T-helper 2 cell (primary cell): ENCODE measurements at places on chromosomes 16 and 17.
A peak's percentile ranks its signal among the peaks of the same experiment; 100 is the strongest.

DNA sequence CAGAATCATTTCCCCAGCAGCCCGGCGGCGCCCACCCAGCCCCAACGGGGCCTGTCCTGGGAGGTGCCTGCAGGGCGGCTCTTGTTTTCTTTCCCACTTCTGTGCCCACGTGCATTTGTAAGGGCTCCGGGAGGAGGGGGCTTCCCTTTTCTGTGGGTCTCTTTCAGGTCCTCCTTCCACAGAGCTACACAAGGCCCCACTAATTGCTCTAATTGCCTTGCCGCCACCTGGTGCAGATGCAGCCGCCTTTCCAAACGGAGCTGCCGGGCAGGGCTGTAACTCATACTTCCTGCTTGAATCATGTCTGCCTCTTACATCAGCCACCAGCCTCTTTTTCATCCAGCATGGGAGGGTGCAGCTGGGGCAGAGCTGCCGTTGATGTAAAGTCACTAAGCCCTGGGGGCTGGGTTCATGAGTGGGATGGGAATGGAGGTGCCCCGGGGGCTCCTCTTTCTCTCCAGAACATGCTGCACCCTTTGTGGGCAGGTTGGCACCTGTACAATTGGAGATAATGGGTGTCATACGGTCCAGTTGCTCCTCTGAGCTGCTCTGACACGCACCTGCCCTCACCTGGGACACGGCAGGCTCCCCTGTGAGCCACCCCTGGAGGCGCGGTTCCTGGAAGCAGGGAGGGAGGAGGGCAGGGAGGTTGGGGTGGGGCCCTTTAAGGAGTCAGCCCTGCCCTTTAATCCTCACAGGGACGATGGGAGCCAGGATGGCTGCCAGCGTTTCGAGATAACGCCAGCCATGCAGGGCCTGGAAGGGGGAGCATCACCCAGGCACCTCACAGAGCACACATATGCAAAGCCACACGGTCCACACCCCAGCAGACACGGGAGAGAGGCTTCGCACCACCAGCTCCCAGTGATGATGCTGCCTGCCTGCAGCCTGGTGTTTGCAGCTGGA is 41.1 kb upstream of the KLHDC4 start:
- DNase-seq, result peak; percentile 46

DNA sequence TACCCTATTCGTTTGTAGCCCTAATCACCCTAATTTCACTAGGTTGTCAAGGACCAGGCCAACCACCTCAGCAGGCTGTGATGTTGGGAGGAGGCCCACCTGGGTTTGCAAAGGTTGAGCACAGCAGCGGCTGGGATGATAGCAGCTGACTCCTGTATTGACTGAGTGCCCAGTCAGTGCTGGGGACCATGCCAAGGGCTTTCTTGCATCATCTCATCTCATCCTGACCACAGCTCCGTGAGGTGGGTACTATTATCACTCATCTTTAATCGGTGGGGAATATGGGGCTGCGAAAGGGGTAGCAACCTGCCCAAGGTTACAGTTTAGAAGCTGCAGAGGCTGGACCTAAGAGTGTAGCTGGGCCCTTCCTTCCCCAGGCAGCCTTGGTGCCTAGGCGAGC is 11.7 kb downstream of the ATPAF2 start:
- no peak for DNase-seq

DNA sequence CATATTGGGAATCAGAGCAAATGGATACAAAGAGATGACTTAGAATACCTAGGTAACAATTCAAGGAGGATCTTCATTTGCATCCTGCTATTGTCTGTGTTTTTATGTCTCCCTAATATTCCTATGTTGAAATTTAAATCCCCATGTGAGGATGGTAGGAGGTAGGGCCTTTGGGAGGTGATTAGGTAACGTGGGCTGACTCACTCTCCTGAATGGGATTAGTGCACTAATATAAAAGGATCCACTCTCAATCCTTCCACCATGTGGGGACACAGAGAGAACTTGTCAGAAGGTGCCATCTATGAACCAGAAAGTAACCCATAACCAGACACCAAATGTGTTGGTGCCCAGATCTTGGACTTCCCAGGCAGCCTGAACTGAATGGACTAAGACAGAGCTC is 83.4 kb downstream of the CDH8 start:
- no peak for DNase-seq

DNA sequence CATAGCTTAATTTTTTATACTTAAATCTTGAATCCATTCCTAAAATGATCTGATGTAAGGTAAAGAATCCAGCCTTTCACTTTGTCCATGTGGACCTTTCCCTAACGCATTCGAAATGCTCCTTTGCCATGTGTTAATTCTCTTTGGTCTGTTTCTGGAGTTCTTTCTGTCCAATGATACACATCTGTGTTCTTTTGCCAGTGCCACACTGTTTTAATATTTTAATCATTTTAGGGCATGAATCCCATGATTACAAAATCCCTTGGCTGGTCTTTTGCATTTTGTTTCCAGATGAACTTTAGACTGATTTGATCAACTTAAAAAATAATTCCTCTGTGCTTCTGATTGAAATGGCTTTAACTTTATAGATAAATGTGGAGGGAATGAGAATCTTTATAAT is 74.1 kb downstream of the NTN1 start:
- no peak for DNase-seq

- no peak for DNase-seq
Observed at GRCh38 chr16:88297178-88297720, 85.5 kb upstream of the ZNF469 start.

DNA sequence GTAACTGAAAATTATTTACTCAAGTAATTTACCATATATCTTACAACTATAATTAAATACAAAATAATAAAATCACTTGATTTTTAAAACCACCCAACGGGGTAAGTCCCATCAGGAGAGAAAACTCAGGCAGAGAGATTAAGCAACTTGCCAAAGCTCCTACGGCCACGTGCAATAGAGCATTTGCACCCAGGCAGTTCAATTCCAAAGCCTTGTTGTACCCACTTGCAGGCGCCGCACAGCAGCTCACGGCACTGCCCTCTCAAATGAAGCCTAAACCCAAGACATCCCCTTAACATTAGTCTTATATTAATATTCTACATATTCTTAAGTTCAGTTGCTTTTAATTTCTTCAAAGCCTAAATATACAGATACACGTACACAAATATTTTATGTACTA is 75.7 kb downstream of the SPAG9 start:
- DNase-seq, result no peak

- DNase-seq, result no peak
Observed at GRCh38 chr16:49563666-49564065, 190.1 kb downstream of the C16orf78 start.

DNA sequence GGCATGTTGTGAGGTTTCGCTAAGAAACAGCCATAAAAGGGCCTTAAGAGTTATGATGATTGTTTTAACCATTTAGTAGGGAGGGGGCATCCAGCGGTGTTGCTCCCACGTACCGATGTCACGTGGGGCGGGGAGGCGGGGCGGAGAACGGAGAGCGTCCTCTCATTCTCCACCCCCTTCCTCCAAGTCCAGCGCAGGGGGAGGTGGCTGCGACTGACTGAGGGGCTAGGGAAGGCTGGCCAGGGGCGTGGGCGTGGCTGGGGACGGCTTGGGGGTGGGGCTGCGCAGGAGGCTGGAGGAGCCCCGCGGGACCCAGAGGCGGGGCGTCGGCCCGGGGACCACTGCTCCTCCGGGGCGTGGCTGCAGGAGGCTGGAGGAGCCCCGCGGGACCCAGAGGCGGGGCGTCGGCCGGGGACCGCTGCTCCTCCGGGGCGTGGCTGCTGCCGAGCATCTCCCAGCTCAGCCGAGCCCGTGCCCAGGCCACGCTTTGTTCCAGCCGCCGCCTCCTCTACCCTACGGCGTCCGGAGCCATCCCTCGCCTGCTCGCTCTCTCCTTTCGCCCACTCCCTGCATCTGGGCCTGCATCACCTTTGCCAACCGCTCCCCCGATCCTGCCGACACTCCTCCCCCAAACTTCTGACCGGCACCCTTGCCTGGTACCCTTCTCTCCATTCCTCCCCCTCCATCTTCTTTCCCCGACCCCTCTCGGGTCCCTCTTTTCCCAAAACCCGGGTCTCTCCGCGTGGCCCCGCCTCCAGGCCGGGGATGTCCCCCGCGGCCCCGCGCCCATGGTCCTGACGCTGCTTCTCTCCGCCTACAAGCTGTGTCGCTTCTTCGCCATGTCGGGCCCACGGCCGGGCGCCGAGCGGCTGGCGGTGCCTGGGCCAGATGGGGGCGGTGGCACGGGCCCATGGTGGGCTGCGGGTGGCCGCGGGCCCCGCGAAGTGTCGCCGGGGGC is at the start of gene SARM1:
SARM1 (plus strand) TSS at position 450 of the 958 bp plus-strand sequence; CDS start at position 789, 339 bp downstream.
- peak; percentile 76 for DNase-seq

DNA sequence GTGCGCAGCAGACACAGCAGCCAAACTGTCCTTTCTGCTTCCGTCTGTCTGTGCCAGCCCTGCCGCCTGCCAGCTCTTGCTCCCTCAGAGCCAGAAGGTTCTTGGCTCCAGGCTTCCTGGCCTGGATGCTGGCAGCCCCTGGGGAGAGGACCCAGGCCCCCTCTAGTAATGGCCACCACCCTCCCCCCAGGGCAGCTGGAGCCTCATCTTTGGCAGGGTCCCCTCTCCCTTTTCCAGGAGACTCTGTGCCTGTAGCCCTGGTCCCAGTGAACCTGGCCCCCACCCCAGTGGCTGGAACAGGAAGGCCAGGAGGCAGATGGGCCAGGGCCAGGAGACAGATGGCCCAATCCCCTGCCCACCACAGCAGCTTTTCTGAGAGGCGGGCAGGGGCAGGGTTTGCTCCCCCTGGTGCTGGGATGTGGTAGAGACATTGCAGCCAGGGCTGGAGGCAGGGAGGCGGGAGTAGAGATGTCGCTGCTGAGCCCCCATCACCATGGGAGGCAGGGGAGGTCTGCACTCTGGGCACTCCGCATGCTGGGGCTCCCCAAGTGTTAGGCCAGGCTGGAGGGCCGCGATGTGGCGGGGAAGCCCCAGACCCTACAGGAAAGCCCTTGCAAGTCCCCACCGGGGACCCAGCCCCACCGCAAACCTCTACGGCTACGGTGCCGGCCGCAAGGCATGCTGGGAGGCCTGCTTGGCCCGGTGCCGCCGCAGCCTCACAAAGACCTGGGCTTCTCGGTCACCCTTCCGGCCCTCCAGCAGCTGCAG is 16.7 kb downstream of the UNC13D start:
- peak; percentile 75 for DNase-seq

DNA sequence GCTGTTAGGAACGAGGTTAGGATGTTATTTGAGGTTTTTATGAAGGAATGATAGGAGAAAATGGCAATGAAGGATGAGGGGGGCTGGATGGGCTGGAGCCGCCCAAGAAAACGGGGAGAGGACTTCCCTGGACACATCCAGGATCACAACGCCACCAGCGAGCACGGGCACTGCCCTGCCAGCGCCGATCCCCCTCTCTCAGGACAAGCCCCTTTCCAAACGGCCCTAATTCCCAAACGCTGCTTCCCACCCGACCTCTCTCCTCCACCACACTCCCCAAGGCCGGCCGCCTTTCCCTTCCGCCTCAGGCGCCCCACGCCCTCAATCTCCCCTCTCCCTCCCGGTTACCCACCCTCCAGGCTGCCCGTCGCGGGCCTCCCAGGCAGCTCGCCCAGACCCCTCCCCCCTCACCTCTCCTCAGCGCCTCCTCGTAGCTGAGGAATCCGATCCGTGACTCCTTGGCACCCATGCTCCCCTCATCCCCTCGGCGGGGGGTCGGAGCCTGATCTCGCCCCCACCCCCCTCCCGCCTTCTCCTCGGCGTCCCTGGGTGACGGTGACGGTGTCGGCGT is 377 bp downstream of the USP32 start:
- DNase-seq, result no peak

DNA sequence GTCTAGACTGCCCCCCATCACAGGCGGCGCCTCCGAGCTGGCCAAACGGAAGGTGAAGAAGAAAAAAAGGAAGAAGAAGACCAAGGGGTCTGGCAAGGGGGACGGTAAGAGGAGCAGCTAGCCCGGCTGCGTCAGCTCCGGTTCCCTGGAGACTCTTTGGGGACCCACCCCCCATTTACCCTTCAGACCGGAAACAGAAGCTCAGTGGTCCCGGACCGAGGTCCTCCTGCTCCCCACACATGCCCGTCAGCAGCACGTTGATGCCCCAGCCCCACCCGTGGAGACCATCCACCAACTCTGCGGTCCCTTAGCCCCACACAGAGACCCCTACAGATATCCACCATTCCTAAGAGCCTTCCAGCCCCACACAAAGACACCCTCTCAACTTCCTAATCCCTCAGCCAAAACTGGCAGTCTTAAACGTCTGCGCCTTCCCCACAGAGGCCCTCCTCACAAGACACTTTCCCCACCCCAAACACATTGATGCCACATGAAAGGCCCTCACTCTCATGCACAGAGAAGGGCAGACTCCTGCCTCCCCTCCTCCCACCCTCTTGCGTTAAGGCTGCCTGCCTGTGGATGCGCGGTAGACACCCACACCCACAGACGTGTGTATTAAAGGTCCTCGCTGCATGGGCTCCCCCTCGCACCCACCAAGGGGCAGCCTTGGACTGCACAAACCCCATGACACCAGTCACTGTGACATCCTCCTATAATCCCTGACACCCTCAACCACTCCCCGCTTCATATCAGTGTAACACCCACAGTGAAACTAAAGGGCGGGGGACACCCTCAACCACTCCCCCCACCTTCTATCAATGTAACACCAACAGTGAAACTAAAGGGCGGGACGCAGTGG is 58.2 kb upstream of the RPH3AL start:
- DNase-seq, result peak; percentile 47

- no peak for DNase-seq
Observed at GRCh38 chr17:76909971-76910760, 42.0 kb downstream of the MGAT5B start.

GRCh38 chr16:81831722-81832126 is 52.6 kb downstream of the PLCG2 start:
- no peak for DNase-seq

GRCh38 chr17:57552114-57552624 is 192.9 kb downstream of the CCDC182 start:
- DNase-seq, result no peak

DNA sequence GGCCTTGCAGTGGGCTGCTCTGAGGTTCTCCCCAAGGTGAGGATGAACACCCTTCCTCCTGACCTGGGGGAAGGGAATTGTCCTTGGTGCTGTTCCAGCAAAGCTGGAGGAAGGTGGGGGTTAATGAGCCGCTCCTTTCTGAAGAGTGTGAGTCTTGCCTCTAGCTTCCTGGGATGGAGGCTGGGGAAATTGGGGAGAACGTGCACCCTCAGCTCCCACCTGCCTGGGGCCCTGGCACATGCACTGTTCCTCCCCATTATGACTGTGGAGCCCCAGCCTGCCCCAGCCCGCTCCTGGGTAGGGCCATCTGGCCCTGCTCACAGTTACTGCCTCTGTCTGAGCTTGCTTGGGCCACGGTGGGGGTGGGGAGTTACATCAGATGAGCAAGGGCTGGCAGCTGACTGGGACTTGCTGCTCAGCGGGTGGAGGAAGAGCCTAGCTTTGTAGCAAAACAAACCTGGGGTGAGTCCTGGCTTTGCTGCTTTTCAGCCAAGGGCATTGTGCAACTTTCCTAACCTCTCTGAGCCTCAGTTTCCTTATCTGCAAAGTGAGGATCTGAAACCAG is 11.1 kb downstream of the TNS4 start:
- DNase-seq, result no peak

DNA sequence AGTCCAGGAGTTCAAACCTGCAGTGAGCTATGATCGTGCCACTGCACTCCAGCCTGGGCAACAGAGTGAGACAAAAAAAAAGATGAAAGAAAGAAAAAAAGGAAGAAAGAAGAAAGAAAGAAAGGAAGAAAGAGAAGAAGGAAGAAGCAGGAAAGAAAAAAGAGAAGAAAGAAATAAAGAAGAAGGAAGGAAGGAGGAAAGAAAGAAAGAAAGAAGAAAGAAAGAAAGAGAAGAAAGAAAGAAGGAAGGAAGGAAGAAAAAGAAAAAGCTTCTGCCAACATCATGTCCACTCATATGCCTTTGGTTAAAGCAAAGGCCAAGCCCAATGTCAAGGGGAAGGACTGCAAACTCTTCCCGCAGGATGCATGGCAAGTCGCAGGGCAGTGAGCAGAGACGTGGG is 143.2 kb downstream of the IRX3 start:
- DNase-seq, result no peak
